Naive thymus-derived CD4-positive, alpha-beta T cell (primary cell): ENCODE measurements at places on chromosomes 1 and 21.

GRCh38 chr1:37704966-37705365 is 12.7 kb downstream of the CDCA8 start:
- DNase-seq: no peak

DNA sequence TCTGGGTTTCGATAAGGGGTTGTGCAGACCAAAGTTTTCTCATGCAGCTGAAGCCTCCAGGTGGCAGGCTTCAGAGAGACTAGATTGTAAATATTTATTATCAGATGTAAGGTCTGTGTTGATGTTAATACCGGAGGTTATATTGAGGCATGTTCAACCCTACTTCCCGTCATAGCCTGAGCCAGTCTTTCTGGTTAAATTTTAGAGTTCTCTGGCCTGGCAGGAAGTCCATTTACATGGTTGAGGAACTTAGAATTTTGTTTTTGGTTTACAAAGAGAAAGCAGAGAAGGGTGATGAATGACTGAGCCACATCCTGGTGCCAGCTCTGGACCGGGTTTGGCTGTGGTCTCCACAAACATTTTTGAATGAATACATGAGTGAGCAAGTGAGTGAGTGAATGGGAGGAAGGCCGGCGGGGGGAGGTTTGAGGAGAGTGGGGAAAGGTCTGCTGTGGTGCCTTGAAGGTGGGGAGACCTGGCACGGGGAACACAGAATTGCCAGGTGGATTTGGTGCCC is 218.5 kb downstream of the DISC1 start:
- no peak for DNase-seq

DNA sequence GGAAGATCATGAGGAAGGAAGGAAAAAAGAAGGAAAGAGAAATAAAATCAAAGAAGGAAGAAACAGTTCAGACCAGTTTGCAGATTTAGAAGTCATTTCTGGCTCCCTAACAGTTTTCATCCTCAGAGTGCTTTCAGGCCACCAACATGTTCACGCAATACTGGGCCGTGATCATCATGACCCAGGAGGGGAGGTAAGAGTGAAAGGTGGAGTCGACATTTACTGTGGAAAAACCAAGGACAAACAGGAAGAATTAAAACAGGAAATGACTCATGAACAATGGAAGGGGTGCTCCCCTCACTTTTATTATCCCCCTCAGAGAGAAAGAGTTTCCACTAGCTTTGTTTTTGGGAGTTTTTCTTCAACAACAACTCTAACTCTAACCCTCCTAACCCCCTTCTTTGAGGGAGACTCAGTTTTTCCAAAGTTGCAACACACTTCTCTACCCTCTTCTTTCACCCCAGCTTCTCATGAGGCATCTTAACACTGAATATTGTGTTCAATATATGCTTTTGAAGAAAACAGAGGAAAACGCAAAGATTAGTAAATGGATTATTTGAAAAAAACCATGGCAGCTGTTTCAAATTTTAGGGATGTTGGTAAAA is 60.4 kb downstream of the VANGL2 start:
- no peak for DNase-seq

GRCh38 chr21:14313300-14313699 is 69.6 kb downstream of the HSPA13 start:
- DNase-seq: no peak

GRCh38 chr1:47810964-47811682 is 186.1 kb downstream of the TRABD2B start:
- no peak for DNase-seq

GRCh38 chr1:143735764-143736461 is 235.9 kb downstream of the FAM72C start:
- DNase-seq: no peak

GRCh38 chr1:213017447-213018273 is 2.0 kb upstream of the ANGEL2 start:
- DNase-seq: no peak

DNA sequence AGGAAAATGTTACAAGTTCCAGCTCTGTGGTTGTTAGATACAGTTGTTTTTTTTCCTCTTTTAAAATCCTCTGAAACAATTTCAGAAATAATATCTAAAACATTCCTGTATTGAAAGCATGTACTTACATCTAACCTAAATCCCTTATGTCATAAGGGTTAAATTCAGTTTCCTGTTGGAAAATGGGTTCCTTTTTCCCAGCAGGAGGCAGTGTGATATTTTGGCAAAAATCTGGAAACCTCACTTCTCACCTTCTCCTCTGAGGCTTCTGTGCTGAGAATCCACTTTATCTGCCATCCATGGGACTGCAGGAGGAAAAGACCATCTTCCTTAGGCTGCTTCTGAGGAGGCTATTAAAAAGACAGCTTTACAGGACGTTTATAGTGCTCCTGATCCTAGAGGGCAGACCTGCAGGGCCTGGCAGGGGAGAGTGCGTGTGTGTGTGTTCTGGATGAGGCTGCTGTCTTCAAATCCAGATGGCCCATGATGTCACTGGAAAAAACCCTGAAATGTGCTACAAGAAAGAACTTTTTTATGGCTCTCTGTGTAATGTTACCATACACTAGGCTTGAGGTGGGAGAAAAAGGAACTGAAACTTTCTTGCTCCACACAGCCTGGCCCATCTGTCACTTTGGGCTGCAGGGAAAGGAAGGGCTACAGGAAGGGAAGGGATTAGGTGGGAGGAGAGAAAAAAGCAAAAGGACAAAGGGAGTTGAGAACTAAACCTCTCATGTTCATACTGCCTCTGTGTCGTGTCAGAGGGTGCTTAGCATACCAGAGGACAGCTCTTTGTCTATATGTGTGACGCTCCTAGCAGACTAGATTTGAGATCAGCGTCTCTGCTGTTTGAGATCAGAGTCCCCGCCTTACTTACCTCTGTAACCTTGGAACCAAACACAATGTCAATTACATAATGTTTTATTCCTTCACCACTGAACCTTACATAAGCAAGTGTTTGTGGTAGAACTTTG is 379.2 kb upstream of the SPAG17 start:
- no peak for DNase-seq

DNA sequence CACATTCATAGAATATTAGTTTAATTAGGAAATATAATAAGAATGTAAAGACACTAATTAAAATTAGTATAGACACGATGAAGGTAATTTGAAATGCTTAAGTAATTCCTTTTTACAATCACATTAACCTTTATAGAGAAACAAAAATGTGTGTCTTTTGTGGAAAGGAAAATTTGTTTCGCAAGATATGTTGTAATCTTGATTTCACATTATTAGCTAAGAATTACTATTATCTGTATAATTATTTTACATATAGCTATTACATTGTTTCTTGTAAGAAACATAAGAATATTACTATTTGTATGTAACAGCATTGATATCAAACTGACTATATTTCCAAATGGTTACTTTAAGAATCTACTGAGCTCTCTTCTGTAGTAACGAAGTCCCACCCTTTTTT is 111.2 kb downstream of the PTPRC start:
- DNase-seq: no peak

- DNase-seq: no peak
Measured at GRCh38 chr1:7478809-7479499, 292.1 kb upstream of the VAMP3 start.

DNA sequence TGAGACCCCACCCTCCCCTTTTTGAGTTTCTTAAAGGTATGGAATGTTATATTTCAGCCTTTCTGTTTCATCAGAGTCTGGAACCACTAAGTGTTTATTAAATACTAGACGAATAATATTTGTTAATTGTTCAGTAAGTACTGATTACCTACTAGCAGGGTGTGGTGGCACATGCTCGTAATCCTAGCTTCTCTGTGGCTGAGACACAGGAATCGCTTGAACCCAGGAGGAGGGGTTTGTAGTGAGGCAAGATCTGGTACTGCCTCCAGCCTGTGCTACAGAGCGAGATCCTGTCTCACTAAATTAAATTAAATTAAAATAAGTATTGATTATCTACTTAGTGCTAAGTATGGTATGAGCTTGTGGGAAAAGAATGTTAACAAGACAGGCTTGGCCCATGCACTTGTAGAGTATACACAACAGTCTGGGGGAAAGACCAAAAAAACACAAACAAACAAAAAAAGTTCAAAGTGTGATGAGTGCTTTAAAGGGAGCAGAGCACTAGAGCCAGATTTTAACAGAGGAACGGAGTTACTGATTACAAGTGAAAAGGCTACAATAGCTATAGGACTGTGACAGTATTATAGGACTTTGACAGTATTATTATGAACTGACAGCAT is 2.4 kb downstream of the CEPT1 start:
- DNase-seq: peak; percentile 16

DNA sequence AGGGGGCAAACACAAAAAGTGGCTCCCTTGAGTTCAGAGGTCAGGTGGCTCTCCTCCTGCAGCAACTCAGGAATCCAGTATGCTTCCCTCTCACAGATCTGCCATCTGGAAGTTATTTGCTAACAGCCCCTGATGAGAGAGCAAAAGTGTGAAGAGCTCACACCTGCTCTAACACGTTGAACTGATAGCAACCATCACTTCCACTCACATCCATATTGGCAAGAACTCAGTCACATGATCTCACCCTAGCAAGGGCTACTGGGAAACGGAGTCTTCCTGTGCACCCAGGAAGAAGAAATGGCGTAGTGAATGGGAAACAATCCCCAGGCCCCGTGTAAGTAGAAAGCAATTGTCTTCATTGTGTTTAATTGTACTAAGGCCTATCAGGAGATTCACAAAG is 20.7 kb upstream of the SLC45A1 start:
- no peak for DNase-seq

DNA sequence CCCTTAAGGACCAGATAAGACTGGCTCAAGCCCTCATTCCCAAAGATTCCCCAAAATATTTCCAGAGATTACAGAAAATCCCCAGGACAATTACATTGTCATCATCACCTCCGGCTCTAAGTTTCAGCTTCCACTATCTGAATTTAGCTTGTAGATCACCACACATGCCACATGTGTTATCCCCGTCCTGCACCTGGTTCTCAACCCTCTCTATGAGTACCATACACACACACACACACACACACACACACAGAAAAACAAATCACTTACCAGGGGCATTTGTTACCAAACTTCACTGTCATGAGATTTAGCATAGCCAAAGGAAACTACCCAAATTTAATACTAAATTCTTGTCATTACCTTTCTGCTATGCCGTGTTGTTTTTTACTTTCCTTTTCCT is 15.4 kb upstream of the TSPAN1 start:
- no peak for DNase-seq

DNA sequence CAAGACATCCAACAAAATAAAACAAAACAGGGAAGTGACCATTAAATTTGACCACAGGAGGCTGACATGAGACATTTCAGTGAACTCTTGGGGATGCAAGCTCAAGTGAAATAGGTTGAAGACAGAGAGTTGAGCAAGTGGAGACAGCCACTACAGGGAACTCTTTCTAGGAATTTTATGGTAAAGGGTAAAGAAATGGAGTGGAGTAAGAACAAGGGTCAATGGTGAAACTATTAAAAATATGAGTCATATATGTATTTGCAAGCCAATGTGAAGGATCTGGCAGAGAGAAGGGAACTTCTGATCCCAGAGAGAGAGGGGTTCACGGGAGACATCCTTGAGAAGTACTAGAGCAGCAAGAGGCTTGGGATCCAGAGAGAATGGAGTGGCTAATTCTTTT is 9.1 kb upstream of the TRABD2B start:
- no peak for DNase-seq

- no peak for DNase-seq
Measured at GRCh38 chr1:7002728-7003127, 217.5 kb downstream of the CAMTA1 start.

GRCh38 chr1:6249739-6250689 is 6.0 kb downstream of the HES3 start:
- DNase-seq: no peak

GRCh38 chr1:117608758-117609157 is 2.9 kb downstream of the TENT5C start:
- no peak for DNase-seq

- DNase-seq: no peak
Measured at GRCh38 chr1:205665201-205666045, 14.9 kb downstream of the SLC45A3 start.
